ENCODE measurements at places on chromosomes 1 and 21.

- DNase-seq: no peak
Observed at GRCh38 chr1:26784023-26784871, 3.5 kb upstream of the PIGV start.

- no peak for DNase-seq
Observed at GRCh38 chr1:78303620-78304019, 187.2 kb upstream of the PTGFR start.

DNA sequence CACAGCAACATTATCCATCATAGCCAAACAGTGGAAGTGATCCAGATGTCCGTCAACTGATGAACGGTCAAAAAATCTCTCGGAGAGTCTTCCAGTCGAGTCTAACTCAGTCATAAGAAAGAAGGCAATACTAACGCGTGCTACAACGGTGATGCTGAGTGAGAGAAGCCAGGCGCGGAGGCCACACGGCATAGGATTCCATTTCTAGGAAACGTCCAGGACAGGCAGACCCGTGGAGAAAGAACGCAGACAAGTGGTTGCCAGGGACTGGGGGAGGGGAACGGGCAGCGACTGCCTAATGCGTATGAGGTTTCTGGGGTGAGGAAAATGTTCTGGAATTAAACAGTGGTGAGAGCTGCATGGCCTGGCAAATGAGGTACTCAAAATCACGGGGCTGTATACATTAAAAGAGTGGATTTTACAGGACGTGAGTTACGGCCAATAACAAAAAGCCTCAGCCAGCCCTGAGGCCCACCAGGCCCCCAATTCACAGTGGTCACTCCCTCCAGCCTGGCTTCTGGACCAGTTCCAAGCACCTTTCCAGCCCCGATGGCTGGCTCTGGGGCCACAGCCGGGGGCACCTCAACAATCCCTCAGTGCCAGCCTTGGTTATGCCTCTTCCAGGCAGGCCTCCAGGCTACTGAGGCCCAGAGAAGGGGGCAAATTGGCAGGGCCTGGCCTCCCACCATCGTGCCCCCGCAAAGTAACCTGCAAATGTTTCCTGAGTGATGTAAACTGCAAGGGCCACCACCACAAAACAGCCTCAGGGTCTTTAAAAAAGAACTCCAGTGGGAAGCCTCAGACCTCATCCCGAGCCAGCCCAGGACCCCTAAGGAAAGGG lies 3.4 kb downstream of the WNT9A start:
- no peak for DNase-seq

DNA sequence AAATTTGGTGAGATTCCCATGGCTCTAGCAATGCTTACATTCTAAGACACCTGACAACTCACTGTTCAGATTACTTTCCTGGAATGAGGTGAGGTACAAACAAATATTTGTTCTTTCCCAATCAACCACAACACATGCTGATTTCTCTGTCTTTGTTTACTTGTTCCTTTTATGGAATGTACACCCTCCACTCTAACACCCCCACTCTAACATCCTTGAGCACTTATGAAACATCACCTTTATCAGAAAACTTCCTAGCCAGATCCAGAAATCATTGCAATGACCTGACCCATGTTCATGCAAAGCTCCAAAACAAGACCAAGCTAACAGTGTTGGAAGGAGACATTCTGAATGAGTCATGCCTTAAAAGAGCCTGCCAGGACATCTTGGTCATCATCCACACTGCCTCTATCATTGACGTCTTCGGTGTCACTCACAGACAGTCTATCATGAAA lies 35.5 kb downstream of the HSD3B1 start:
- no peak for DNase-seq

DNA sequence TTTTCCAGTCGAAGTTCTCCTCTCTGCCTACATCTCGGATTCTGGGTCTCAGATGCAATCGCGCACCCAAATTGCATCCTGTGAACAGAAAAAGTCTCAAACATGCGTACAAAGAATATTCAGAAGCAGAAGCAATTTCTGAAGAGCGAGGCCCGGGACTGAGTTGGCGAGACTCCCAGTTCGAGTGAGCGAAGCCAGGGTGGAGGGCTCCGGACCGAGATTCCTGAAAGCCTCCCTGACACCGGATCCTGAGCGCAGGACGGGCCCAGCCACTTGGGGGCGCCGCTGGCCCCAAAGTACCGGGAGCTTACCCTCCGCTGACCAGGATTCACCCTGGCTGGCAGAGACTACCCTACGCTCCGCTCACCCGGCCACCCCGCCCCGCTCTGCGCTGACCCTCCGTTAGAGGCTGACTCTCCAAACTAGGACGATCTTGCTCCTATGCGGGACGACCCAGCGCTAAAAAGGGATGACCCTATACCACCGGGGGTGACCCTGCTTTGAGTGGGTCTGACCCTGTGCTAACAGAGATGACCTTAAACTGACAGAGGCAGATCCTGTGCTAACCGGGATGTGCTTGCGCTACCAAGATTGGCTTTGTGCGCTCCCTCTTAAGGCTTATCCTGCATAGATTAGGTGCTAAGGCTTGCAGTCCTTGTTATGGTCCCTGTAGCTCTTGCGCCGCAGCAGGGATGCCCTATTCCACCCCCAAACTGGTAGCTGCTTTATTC lies 12.1 kb downstream of the FOXD2 start:
- DNase-seq: no peak

GRCh38 chr1:192547501-192547900 lies 28.1 kb upstream of the RGS1 start:
- DNase-seq: no peak

DNA sequence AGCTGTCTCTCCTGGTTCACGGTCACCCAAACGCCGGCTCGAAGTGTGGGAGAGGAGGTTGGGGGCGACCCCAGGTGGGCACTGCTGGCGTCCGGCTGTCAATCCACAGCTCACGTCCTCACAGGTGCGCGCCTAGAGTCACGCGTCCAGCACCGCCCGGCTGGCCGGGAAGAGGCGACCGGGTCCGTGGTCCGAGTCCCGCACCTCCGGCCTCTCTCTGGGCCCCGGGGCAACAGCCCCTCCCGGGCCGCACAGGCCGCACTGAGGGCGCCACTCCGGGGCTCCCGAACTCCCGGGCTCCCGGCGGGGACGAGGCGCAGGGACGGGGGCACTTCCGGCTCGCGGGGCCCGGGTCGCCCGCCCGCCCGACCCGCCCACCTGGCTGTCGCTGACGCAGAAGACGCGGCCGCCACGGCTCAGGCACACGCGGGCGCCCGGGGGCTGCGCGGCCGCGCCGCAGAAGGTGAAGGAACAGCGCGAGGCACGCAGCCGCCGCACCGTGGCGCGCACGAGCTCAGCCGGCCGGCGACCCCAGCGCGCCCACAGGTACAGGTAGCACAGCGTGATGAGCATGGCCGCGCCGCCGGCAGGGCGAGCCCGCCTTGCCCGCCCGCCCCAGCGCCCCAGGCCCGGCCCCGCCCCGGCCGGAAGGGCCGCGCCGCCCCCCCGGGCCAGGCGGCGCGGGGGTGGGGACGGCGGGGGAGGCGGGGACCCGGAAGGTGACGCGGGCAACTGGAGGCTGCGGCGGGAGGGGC lies at the start of gene HLCS:
Gene HLCS (minus strand): TSS at position 604 of the 755 bp plus-strand sequence. CDS start 31 bp downstream, at position 573.
- peak; percentile 49 for DNase-seq

GRCh38 chr1:59123081-59123681 lies 173.7 kb upstream of the FGGY start:
- no peak for DNase-seq

DNA sequence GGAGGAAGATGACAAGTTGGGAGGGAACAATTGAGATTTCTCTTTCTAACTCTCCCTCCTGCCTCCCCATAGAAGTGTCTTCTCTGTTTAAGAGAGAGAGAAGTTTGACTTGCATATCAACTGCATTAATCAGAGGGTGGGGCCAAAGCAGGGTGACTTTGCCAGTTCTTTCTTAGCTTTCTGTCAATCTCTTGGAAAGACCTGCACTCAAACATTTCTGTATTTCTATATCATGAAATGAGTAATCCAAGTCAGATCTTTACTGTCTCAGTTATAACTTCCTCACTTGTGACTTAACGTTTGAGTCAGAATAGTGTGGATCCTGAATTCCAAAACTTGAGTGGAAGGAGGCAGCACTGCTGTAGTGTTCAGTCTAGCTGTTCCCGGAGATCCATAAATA lies 180.8 kb upstream of the KCNK2 start:
- DNase-seq: no peak

- no peak for DNase-seq
Observed at GRCh38 chr1:31181515-31182343, 58.0 kb downstream of the NKAIN1 start.

- DNase-seq: no peak
Observed at GRCh38 chr1:243543501-243543900, 287.7 kb downstream of the SDCCAG8 start.

DNA sequence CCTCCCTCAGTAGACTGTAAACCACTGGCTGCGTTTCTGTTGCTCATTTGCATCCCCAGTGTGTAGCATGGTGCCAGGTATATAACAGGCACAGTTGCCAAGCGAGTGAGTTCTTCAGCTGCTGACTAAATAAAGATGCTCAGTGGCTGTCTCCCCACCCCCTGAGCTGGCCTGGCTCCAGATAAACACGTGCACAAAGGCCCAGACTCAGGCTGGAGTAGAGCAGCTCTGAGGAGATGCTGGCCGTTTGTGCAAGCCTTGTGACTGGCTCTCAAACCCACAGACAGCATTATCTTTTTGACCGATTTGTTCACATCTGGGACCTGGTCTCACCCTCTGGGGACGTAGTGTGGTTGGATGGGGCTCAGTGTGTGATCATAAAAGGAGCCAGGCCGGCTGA lies 7.1 kb downstream of the CHRNB2 start:
- DNase-seq: no peak

- DNase-seq: no peak
Observed at GRCh38 chr1:151972542-151973248, 21.0 kb downstream of the S100A10 start.

DNA sequence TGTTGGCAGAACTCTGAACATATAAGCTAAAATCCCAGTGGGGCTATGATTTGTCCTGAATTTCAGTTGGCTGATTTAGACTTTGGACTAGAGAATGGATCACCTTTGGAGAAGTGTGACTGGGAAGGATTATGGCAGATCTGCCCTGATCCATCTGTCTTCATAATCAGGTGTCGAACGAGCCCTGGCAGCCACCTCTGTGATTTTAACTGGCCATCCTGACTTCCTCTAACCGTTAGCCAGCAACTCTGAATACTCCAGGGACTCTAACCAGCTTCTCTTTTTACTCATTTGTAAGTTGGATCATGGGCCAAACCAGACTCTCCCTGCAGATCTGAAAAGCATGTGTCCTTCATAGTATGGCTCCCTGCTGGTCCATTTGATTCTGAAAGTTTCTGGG lies 32.0 kb downstream of the ACTN2 start:
- DNase-seq: no peak
